ENCODE measurements at places on chromosomes 5 and 9.

DNA sequence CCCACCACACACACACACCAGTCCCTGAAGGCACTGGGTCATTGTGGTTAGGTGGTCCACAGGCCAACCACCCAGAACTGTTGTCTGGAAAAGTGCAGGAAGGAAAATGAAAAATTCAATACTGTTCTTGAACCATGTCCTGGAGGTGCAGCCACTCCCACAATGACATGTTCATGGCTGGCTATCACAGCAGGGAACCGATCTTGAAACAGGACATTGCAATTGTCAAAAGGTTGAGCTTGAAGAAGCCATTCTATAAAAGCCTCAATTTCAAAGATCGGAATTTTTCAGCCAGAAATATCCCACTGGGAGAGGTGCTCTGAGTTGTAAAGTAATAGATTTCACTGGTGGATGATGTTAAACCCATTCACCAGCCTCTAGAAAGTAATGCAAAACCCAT, 218.2 kb downstream of the GNA14 start:
- DNase-seq = no peak

GRCh38 chr5:98770911-98771322, 2.5 kb upstream of the RGMB start:
- peak; percentile 50 for DNase-seq

- no peak for DNase-seq
Observed at GRCh38 chr5:150789943-150790611, 11.5 kb downstream of the SMIM3 start.

DNA sequence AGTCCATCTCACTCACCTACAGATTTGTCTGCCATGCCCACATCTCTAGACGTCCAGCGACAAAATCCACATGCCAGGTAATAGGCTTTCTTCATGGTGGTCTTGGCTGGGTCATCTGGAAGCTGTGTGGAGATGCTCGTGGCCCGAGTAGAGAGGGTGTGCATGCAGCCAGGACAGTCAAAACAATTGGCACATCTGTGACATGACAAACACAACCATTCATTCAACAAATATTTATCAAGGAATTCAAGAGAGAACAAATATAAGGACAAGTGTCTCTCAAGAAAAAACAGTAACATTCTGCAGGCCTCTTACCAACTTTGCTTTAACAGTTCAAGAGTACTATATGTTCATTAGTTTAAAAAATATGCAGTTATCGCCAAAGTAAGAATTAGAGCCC, 5.4 kb downstream of the DCTN4 start:
- DNase-seq = no peak

DNA sequence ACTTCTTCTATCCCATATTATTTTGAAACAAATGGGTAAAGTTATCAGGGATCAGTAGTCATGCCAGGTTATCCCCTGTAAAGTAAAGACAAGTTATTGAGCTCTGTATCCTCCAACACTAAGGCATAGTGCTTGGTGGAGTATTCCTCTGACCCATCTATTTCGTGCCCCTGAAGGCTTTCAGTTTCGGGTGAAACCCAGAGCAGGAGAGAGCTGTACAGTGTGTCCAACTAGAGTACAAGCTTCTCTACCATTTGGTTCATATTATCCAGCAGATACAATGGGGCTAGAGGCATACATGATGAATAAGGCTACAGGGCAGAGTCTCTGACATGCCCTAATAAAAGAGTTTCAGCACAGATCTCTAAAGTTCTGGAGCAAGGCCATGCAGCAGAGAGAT, 3.2 kb upstream of the SLC22A4 start:
- no peak for DNase-seq

DNA sequence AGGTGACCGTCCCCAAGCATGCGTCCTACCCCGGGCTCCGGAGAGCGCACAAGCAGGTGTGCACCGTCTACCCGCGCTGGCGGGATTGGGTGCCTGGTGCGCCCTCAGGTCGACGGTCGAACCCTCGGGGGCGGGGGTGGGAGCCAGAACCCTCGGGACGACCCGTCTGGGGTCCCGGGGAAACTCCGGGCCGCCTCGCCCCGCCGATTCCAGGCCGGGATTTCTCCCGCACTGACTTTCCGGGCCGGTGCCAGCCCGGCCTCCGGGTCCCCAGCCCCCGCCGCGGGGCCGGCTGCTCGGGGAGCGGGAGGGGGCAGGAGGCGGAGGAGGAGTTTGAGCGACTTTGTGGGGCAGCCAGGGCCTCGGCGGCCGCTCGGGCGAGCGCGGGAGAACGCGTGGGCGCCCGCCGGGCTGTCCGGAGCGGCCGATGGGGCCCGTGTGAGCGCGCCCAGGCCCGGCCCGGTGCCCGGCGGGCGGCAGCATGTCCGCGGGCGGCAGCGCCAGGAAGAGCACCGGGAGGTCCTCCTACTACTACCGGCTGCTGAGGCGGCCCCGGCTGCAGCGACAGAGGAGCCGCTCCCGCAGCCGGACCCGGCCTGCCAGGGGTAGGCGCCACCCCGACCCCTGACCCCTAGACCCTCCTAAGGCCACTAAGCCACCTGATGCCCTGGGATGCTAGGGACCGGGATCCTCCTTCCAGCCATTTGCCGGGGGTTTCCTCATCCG, at the start of gene DAB2IP:
Gene DAB2IP, plus strand, starts transcription at position 340 of the 726 bp plus-strand sequence. Its CDS starts 142 bp downstream, at position 482.
- peak; percentile 86 for DNase-seq

DNA sequence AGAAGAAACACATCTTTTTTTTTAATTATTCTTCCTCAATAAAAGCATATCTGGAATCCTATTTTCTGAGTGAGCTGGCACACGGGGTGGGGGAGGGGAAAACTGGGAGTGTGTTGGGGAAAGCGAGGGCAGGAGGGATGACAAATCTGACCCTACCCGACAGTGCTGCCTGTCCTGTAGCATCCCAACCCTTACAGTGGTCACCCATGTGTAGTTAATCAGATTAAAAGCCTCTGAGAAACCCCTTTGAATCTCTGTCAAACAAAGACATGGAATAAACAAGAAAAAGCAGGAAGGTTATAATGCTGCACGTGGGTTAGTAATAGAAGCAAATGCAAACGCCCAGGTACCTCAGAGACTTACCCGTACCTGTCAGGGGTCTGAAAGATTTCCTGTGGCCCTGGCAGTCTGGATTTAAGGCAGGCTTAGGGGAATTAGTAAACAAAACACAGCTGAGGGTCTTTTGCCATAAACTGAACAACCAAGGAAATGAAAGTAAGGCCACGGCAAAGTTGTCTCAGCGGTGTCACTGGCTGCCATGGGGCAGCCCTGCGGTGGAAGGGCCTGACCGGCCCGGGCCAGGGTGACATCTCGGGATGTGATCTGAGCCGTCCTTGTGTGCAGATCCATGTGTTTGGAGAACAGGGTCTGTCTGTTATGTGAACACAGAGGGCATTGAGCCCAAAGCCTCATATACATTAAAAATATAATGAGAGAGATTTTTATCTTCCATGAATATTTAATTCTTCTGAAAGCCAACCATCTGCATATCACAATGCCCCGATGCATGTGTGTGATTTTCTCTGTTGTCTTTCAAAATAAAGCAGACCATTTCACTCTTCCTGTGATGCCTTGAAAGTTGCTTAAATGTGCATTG, 308.2 kb downstream of the ZNF608 start:
- DNase-seq = no peak

- DNase-seq = no peak
Observed at GRCh38 chr9:110742741-110743371, 74.3 kb downstream of the MUSK start.

- no peak for DNase-seq
Observed at GRCh38 chr9:129100383-129101169, 10.0 kb downstream of the CRAT start.

DNA sequence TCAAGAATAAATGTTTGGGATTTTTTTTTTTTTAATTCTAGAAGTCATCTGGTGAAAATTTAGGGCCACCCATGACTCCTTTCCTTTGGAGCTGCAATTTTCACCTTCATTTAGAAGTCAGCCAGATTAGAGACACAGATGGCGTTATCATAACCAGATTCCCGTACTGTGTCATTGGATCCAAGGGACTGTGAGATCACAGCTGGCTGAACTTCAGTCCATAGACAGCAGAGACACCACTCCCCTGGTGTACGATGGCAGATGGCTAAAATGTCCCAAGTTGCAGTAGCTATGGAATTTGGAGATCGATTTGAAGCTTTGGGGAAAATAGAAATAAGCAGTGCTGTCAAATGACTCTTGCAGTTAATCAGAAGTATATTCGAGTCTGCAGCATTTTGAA, 216.3 kb downstream of the RFK start:
- DNase-seq = no peak

GRCh38 chr5:125722550-125722949, 700.7 kb upstream of the GRAMD2B start:
- no peak for DNase-seq

DNA sequence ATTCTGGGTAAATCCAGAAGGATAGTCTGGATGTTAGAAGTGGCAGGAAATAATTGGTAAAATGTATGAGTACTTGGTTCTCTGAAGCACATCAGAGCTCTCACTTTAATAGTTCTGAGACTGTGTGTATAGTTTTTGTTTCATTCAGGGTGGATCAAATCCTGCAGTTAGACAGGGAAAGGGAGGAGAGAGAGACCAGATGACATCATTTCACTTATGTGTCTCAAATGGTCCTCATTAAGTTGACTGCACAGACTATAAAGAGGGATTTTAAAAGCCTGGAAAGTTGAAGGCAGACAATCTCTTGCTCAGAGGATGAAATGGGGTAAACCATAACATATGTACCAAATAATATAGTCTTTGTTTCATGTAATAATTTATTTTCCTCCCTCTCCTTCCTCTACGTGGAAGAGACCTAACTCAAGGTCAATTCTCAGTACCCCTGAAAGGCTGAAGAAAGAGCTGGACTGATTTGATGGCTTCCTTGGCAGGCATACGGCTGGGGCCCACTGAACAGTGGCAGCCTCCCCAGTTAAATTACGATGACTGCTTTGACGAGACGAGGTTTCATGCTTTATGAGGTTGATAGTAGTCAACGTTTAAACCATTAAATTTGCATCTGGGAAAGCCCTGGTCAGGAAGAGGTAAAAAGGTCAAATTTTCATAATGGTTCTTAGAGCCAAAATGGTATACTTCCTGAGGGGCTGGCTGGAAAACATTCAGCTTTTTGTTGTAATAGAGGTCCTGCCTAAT, 395.1 kb upstream of the RPS23 start:
- no peak for DNase-seq

GRCh38 chr9:8867148-8867547, 1067.6 kb upstream of the DMAC1 start:
- no peak for DNase-seq
